Upper lobe of right lung (tissue), 1 donor: ENCODE measurements at places on chromosomes 12 and 14. TPM values are rescaled to one million over a fixed set of nuclear protein-coding genes. Genes with fewer than 3 reads are reported as not detected.

- no peak overlapping the region for H3K27ac ChIP-seq
- DNase-seq = no peak
- H3K4me3 ChIP-seq = no peak overlapping the region
- no peaks in the 10 kb centered on the region for H3K36me3 ChIP-seq
- no peaks in the 10 kb centered on the region for H3K27me3 ChIP-seq
- H3K4me1 ChIP-seq = peaks cover 13% of the 10 kb centered on the region
Measured at GRCh38 chr14:23114669-23115038, 4.4 kb downstream of the CEBPE start.

DNA sequence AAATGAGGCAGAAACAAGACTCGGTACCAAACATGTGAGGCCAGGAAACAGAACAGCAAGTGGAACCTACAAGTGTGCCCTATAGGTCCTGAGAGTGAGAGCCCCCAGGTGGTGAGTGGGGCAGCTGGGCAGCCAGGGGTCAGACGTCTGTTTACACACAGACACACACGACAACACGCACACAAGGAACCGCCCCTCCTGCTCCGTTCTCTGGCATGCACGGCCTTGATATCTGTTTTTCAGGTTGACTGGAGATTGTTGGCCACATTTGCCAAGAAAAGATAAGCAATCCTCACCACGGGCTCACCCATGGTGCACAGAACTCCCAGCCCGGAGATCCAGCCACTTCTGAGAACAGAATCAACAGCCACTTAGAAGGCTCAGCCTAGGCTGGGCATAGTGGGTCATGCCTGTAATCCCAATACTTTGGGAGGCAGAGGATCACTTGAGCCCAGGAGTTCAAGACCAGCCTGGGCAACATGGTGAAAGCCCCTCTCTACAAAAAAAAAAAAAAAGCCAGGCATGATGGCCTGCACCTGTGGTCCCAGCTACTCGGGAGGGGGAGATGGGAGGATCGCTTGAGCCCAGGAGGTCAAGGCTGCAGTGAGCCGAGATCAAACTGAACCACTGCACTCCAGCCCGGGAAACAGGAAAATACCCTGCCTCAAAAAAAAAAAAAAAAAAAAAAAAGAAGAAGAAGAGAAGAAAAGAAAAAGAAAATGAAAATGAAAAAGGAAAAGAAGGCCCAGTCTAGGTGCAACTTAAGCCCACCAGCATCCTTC lies 19.4 kb upstream of the EIF5 start:
- peaks cover 6% of the 10 kb centered on the region for H3K4me1 ChIP-seq
- H3K36me3 ChIP-seq = no peaks in the 10 kb centered on the region
- no peak overlapping the region for H3K4me3 ChIP-seq
- no peak for DNase-seq
- H3K27me3 ChIP-seq = no peaks in the 10 kb centered on the region

- peaks cover 60% of the 10 kb centered on the region for H3K27me3 ChIP-seq
- no peaks in the 10 kb centered on the region for H3K36me3 ChIP-seq
- no peak overlapping the region for H3K27ac ChIP-seq
- peak overlapping the region; percentile 48 for H3K4me3 ChIP-seq
Measured at GRCh38 chr12:65826353-65827171, 2.3 kb downstream of the HMGA2 start.

- no peaks in the 10 kb centered on the region for H3K4me1 ChIP-seq
- DNase-seq = no peak
- H3K27me3 ChIP-seq = no peaks in the 10 kb centered on the region
Measured at GRCh38 chr12:116497051-116497591, 62.1 kb upstream of the MAP1LC3B2 start.

DNA sequence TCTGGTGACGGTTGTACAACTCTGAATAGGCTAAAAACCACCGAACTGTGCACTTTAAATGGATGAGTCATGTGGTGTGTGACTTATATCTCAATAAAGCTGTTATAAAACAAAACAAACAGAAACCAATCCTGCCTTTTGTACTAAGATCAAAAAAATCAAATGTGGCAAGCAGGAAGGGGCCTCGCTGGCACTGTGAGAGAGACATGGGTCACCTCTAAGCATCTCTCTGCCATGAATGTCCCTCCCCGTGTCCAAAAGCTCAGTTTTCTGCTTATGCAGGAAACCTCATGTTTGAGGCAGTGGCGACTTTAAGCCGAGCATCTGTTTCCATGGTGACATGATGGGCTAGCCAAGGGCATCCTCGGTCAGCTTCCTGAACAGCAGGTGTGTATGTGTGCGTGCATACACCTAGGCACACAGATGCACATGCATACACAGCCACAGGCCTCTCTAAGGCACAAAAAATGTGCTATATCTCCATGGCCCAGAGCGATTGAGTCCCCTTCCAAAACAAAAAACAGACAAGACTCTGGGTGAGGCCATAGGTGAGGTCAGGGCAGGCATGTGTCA lies 44.4 kb downstream of the ARL6IP4 start:
- H3K4me3 ChIP-seq = no peak overlapping the region
- no peaks in the 10 kb centered on the region for H3K27me3 ChIP-seq
- DNase-seq = peak; percentile 15
- H3K27ac ChIP-seq = no peak overlapping the region

Gene TESPA1
- 6.7 TPM for total RNA-seq

Gene HOXC12
- not detected for total RNA-seq

Gene C12orf57
- 197 TPM for total RNA-seq

Gene PCED1B
- 7.6 TPM for total RNA-seq

Gene EML5
- 2.3 TPM for total RNA-seq

Gene KIF26A
- total RNA-seq = 5.9 TPM
